Activated CD8-positive, alpha-beta T cell treated with anti-CD3 and anti-CD28 coated beads, Interleukin-2, amount 10 ng/mL, durations not matched to agents 7 days and 5 days (primary cell): ENCODE measurements at places on chromosomes 2 and 18. TPM values are rescaled to one million over a fixed set of nuclear protein-coding genes. Genes with fewer than 3 reads are reported as not detected.

DNA sequence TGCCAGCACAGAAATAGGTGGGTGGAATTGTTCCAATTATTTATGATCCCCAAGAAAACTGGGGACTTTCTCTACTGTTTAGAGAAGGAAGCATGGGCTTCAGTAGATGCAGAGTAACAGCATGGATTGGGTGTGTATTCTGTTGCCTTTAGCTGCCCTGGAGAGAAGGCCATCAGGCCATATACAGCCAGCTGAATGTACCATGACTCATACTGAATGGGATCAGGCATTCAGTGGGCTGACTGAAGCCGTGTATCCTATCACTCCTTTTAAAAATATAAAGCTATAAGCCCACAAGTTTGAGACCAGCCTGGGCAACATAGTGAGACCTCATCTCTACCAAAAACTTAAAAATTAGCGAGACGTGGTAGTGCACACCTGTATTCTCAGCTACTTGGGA, 16.7 kb upstream of the PLEKHM3 start:
- no peaks in the 10 kb centered on the region for H3K27me3 ChIP-seq
- H3K4me3 ChIP-seq, result no peak overlapping the region
- no peak overlapping the region for H3K27ac ChIP-seq
- DNase-seq, result no peak
- no peaks in the 10 kb centered on the region for H3K36me3 ChIP-seq

- H3K27ac ChIP-seq, result no peak overlapping the region
- no peak for DNase-seq
- H3K4me1 ChIP-seq, result no peaks in the 10 kb centered on the region
- H3K36me3 ChIP-seq, result no peaks in the 10 kb centered on the region
Measured at GRCh38 chr2:42850016-42850805, 57.8 kb upstream of the HAAO start.

DNA sequence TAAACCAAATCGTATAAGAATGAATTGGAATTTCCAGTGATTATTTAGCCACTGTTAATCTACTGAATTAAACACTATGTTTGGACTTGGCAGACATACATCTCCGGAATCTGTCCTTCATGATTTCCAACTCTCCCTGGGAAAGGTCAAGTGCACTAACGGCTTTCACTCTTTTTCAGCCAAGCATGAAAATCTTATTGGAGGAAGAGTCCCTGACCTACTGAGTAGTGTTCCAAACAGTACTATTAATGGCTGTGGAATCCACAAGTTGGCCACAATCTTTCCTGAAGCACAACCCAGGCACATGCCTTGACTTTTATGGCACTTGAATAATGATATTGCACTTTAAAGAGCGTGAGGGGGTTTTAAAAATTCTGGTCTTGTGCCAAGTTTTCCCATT, 318.9 kb upstream of the RND3 start:
- no peaks in the 10 kb centered on the region for H3K4me1 ChIP-seq
- no peak for DNase-seq
- H3K4me3 ChIP-seq, result no peak overlapping the region
- no peak overlapping the region for H3K27ac ChIP-seq
- no peaks in the 10 kb centered on the region for H3K27me3 ChIP-seq

DNA sequence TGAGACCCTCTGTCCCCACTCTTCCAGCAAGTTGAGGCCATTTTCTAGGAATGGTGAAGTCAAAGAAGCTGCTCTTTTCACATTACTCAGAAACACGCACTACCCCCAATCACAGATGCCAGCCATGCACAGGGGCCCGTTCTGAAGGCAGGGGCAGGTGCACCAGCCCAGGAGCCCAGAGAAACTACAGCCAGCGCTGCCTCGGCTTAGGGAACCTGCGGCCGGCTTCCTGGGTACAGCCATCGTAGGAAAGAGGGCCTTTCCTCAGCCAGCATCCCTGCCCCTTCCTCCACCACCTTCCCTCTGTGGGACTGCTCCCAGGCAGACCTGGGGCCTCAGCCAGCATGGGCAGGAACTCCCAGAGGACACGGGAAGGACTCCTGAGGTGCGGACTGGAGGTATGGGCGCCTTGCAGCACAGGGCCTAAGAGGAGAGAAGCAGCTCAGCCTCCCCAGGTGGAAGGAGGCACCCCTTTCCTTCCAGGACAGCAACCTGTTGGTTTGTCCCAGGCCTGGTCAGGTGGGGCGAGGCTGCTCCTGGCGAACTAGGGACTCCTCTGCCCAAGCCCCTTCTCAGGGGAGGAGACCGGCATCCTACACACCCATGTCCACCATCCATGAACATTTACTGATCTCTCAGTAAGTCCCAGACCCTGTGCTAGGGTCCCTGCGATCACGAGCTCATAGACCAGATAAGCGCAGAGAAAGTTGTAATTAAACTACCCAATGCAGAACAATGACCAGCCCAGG, 99.0 kb upstream of the ID2 start:
- H3K27me3 ChIP-seq, result peaks cover 4% of the 10 kb centered on the region
- no peaks in the 10 kb centered on the region for H3K36me3 ChIP-seq
- DNase-seq, result no peak
- peaks cover 76% of the 10 kb centered on the region for H3K4me1 ChIP-seq
- peak overlapping the region; percentile 54 for H3K27ac ChIP-seq

- H3K4me3 ChIP-seq, result no peak overlapping the region
- peaks cover 2% of the 10 kb centered on the region for H3K27me3 ChIP-seq
- H3K4me1 ChIP-seq, result no peaks in the 10 kb centered on the region
- DNase-seq, result no peak
- no peaks in the 10 kb centered on the region for H3K36me3 ChIP-seq
- no peak overlapping the region for H3K27ac ChIP-seq
Measured at GRCh38 chr18:59432803-59433597, 73.9 kb upstream of the LMAN1 start.

DNA sequence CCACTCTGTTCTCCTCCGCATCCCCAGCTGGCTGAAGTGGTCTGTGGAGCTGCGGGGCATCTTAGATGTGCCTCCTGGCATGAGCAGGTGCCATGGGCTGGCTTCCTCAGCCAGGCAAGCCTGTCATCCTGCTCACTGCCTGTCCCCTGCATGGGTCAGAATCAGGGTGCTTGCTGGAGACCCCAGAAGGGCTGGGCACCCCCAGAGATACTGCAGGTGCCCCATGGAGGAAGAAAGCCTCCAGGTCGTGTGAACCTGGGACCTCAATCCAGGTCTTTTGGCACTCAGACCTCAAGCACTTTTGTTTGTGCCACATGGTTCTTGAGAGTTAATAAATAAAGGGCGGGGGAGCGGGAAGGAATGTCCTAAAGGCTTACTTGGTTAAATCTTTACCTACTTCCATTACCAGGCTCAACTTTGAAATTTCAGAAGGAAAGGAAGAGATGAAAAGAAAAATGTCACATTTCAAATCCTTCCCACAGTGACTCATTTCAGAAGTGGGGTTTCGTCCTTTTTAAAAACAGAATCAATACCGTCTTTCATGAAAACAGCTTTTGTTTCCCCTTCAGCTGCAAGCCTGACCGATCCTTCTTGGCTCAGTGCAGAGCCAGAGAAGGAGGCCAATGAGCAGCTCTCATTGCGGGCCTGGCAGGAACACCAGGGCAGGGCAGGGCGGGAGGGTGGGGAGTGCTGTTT, 69.9 kb downstream of the RHOB start:
- H3K4me3 ChIP-seq, result no peak overlapping the region
- DNase-seq, result no peak
- no peaks in the 10 kb centered on the region for H3K27me3 ChIP-seq
- peaks cover 5% of the 10 kb centered on the region for H3K4me1 ChIP-seq
- H3K36me3 ChIP-seq, result no peaks in the 10 kb centered on the region

DNA sequence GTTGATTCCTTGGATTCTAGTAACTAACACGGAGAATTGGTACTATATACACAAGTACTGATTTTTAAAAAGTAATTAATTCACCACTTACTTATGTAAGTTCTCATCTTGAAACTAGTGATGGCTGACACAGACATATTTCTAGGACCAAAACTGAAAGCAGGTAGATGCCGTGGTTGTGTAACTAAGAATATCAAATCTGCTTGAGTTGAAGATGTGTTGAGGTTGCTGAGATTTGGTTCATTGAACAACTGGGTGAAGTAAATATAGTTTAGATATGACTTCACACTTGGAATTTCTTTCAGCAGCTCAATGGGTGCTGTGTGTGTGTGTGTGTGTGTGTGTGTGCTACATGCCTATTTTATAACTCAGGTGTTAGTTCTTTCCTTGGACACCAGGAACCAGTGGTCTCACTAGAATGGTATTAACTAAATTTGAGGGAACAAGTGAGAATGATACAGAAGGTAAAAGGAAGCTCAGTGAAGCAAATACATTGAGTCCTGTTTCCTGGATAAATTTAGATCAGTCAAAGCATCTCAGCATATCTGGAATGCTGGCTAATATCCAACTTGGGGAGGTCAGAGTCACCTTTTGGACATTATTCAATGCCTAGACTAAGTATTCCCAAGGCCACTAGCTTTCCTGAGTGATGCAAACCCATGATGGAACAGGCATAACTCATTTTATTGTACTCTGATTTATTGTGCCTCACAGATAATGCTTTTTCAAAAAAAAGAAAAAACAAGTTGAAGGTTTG, 110.7 kb upstream of the ZEB2 start:
- peaks cover 6% of the 10 kb centered on the region for H3K27me3 ChIP-seq
- no peaks in the 10 kb centered on the region for H3K4me1 ChIP-seq
- H3K4me3 ChIP-seq, result no peak overlapping the region
- H3K27ac ChIP-seq, result no peak overlapping the region
- no peaks in the 10 kb centered on the region for H3K36me3 ChIP-seq
- DNase-seq, result no peak

DNA sequence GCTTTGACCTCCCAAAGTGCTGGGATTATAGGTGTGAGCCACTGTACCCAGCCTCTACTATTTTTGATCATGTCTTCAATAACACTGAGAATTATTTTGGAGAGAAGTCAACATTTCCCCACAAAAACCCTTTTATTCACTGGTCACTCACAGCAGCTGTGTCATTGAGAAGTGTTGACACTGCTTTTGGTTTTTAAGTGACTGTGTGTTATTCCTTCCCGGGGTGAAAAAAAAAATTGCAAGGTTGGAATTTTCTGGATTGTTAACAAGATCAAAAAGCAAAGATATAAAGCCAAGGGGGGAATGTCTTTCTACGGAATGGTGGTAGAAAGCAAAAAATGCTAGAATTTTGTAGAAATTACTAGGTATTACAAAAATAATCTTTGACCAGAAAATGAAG, 61.5 kb downstream of the TANC1 start:
- no peaks in the 10 kb centered on the region for H3K4me1 ChIP-seq
- H3K4me3 ChIP-seq, result no peak overlapping the region
- no peak overlapping the region for H3K27ac ChIP-seq
- H3K27me3 ChIP-seq, result no peaks in the 10 kb centered on the region
- no peak for DNase-seq
- H3K36me3 ChIP-seq, result no peaks in the 10 kb centered on the region

TSHZ1 gene
- total RNA-seq, result 16.8 TPM

CCDC178 gene
- total RNA-seq, result not detected

CPLX4 gene
- total RNA-seq, result not detected
